ENCODE measurements at places on chromosomes 13 and 19.

DNA sequence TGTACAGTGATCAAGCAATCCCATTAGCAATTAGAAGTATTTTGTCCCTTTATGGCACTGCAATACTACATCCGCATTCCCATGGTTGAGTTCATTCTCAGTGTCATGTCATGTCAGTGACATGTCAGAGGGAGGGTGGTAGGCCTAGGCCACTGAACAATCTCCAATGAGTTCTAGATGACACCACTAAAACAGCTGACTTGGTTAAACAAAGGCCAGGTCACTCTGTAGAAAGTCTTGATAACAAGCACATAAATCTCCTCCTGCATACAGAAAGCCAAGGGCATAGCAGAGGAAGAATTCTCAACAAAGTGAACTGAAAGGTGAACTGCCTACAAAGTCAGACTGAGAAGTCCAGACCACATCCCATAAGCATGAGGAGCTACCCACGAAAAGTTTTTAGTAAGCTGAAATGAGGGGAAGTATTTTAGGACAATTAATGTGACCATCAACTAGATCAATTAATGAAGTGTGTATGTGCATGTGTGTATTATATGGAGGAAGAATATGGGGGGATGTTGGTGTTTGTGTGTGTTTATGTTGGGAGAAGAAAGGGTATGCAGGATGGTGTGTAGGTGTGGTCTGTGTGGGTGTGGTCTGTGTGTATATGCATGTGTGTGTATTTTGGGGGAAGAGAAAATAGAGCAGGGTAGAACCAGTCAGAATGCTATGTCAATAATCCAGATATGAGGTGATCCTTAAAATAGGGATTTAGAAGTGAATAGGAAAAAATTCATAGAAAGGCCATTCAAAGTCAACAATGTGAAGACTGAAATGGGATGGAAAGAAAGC is 67.7 kb downstream of the TBC1D4 start:
- no peak for DNase-seq

DNA sequence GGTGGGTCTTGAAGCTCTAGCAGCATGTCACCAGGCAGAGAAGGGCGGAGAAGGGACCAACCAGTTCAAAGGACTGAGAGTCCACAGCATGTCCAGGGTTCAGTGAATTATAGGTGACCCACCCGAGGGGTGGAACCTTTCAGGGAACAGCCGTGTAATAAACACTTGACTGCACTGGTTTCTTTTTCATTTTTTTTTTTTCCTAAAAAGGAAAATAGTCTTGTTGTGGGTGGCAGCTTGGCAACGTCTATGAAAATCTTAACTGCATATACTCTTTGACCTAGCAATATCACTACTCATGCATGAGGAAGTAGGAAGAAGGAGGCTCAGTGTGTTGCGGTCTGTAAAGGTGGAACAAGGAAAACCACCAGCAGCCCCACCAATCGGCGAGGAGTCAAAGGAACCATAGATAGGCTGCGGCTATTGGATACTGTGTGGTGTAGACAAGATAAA is 13.0 kb upstream of the MYH14 start:
- no peak for DNase-seq

GRCh38 chr19:13162724-13163608 is 12.8 kb downstream of the IER2 start:
- peak; percentile 88 for DNase-seq

DNA sequence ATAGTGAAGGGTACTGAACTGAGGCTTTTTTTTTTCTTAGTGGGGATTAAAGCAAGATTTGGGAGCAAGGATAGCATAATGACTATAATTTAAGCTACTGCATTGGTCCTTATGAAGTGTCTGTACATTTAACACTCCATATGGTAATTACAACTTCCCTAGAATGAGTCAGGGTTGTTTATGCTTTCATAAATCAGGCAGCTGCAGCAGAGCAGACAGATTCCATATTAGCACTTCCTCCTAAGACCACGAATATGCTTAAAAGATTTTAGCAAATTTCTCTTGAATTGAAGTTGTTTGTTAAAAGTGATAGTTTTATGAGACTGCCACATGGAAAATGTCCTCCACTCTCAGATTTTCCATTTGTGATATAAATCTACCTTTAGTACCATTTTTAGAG is 401.1 kb upstream of the SPRY2 start:
- no peak for DNase-seq

DNA sequence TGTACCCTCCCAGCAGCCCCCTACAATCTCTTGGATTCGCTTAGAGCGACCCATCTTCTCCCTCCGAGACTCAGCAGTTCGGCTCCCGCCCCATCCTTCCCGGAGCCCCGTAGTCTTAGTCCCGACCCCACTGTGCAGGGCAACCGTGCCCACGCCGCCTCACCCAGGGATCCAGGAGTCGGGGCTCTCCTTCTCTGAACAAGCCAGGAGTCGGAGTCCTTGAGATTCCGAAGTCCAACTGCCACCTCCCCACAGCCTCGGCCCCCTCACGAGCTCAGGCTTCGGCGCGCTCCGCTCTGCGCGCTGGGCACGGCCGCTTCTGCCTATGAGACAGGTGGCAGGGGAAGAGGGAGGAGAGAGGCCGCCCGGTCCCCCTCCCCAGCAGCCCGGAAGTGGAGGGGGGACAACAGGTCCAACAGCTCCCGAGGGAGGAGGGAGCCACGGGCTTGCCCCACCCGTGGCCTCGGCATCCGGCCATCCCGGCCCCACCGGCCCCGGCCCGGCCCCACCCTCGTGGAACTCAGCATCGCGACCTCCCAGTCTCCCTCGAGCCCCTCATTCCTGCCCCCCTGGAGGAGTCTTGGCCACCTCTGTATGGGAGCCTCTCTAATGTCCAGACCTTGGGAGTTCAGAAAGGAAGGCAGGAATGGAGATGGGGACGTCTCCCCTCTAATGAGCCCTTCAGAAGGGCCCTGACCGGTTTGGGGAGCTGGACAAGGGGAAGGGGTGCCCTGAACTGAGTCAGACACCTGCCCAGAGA is at the start of gene PHLDB3:
PHLDB3 (minus strand) TSS at position 321 of the 760 bp plus-strand sequence. CDS start 628 bp downstream, outside the sequence.
- DNase-seq: peak; percentile 23

DNA sequence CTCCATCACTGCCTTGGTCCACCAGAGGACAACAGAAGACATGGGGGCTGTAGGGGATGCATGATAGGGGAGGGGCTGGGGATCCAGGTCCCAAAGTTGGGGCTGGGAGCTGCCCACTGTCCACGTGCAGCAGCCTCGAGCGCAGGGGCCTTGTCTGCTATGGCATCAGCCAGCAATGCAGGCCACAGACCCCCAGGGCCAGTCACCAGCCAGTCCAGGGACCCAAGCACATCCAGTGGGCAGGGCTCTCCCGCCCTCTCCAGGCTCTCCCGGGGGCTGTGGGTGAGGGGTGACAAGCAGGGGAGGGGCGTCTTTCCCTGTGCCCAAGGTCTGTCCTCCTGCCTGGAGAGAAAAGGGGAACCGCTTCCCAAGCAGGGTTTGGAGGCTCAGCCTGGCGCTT is 32.8 kb downstream of the PEPD start:
- no peak for DNase-seq

DNA sequence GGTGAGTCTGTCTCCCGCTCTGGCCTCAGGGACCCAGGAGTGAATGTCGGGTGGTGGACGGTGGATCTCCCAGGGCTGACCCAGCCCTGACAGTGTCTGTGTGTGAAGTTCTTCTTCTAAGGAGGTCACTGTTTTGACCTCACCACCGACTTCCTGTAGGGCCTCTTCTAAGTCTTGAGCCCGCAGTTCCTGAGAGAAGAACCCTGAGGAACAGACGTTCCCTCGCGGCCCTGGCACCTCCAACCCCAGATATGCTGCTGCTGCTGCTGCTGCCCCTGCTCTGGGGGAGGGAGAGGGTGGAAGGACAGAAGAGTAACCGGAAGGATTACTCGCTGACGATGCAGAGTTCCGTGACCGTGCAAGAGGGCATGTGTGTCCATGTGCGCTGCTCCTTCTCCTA is at the start of gene SIGLEC7:
SIGLEC7 (plus strand) TSS at position 183 of the 400 bp plus-strand sequence; CDS start at position 252, 69 bp downstream.
- DNase-seq: no peak

DNA sequence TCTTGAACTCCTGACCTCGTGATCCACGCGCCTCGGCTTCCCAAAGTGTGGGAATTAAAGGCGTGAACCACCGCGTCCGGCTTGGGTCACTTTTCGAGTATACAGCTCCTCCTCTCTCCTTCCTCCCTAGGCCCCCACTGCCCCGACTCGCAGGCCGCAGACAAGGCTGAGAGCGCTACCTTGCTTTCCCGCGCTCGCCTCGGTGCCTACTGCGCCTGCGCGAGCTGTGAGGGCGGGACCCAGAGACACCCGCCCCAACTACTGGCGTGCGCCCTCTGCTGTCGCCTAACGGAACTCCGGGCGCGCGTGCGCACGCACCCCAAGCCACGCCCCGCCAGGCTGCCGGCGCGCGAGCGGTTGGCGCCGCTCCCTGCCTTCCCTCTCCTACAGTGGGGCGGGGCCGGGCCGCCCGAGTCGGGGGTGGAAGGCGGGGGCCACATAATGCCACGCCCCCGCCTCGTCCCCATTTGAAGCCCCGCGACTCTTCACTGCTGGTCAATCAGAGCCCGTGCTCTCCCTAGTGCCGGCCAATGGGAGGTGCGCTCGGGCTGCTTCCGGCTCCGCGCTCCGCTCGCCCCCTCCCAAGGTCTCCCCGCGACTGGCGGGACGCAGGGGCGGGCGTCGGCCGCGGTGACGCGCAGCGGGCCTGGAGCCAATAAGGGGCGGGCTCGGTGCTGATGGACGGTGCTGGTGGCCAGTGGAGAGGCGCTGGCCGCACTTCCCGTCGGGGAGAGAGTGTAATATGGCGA is at the start of gene RAB8A:
RAB8A (plus strand) TSS at position 730 of the 749 bp plus-strand sequence; CDS start at position 743, 13 bp downstream.
- peak; percentile 98 for DNase-seq

DNA sequence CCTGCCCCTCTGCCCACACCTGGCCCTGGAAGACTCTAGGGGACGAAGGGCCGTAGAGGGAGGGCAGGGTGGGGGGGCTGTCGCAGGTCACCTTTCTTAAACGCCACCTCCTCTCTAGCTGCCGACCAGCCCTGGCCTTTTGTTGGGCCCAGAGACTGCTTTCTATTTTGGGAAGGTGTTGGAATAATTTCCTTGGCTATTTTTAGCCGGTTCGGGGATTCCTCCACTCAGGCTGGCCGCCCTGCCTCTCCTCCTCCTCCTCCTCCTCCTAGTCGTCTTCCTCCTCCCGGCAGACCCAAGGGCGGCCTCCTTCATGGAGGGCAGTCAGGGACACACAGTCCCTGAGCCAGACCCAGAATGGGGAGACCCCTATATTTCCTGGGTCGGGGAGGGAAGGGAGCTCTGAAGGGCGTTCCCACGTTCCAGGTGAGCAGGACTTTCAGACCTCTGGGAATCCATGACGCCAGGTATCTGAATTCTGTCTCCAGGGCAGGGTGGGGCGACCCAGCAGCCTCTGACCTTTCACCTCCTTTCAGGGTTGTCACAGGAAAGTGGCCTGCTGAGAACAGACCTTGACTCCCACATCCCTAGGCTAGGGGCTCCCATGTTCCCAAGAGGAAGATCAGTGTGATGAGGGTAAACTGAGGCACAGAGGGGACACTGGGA is 19.9 kb downstream of the GADD45B start:
- no peak for DNase-seq

Data from stimulated activated CD8-positive, alpha-beta memory T cell treated with anti-CD3 and anti-CD28 coated beads, Interleukin-15, amount 100 ng/mL, for 4 hours (primary cell).